ENCODE measurements at places on chromosomes 11 and 22.

DNA sequence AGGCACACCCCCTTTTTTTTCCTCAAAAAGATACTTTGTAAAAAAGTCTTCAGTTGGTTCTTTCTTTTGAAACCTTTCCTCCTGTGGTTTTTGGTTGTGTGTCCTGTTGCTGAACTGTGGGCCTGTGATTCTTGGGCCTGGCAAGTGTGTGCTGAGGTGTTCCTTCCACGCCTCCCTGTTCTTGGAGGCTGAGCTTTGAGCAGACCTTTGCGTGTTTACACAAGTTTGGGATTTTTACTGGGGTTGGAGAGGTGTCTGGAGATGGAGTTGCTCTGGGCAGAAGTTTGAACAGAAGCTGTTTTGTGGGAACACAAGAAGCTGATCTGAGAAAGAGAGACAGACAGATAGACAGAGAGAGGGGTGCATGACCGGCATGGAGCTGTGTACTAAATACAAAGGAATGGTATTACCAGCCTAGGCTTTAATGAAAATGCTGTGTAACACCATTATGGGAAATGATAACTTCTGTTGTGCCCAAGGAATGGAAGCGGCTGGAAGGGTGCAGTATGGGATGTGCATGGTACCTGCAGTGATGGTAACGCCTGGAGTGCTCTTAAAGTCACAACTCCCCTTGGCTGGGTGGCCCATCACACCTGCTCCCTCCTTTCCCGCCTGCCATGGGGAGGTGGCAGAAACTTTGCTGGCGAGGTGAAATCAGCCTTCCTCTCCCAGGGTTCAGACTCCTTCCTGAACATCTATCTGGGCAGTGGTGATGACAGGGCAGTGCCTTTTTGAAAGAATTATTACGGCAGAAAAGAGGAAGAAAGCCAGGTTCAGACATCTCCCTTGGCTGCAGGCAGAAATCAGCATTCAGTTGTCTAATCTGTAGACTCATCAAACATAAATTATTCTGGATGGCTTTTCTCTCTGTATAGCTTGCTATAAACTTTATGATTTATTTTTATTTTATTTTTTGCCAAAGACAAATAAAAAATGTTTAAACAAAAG lies 70.4 kb downstream of the LDLRAD3 start:
- peak; percentile 61 for DNase-seq

DNA sequence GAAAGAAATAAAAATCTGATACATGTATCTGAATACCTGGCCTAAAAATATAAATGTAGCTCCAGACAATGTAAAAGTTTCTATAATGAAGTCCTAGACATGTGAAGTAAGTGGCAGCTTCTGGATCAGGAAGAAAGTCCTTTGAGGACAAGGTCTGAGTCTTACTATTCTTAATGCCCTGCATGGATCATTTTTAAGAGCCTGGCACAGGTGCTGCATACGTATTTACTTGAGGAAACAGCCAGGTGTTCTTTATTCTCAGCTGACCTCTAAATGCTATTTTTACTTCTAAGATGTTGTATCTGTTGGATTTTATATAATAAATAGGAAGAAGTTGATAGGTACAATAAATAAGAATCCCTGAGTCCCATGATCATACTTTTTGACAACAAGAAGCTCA lies 750.0 kb upstream of the LUZP2 start:
- no peak for DNase-seq

- DNase-seq, result no peak
Measured at GRCh38 chr22:17380359-17381087, 11.3 kb downstream of the CECR2 start.

- DNase-seq, result peak; percentile 33
Measured at GRCh38 chr11:9720290-9720630, 56.4 kb downstream of the SWAP70 start.

- peak; percentile 97 for DNase-seq
Measured at GRCh38 chr11:9264316-9265210, 587 bp downstream of the DENND5A start.

GRCh38 chr22:46394622-46395021 lies 59.1 kb downstream of the TRMU start:
- DNase-seq, result no peak

DNA sequence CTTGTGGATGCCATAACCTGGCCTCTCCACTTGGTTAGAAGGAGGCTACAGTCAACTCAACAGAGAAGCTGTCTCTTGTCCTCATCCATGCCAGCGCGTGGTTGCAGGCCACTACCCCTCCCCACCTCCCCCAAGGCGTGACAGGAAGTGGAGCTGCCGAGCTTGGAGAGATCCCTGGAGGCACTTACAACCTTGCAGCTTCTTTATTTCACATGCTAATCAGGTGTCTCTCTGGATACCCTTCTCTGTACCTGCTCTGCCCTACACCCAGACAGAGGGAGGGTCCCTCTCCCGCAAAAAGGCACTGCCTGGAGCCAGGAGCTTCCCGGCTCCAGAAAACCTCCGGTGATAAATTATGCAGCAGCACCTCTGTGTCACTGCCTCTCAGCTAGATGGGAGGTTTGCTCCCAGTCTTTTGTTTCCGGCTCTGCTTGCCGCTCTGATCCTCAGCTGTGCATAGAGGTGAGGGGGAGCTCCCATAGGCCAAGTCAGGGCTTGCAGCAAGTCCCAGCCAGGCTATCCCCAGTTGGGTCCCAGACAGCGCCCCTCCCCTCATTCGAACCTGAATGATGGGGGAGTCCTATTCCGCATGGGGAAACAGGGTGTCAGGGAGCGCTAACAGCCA lies 5.7 kb downstream of the LRP4 start:
- peak; percentile 20 for DNase-seq

GRCh38 chr22:30270832-30271231 lies 4.2 kb upstream of the OSM start:
- DNase-seq, result peak; percentile 87

DNA sequence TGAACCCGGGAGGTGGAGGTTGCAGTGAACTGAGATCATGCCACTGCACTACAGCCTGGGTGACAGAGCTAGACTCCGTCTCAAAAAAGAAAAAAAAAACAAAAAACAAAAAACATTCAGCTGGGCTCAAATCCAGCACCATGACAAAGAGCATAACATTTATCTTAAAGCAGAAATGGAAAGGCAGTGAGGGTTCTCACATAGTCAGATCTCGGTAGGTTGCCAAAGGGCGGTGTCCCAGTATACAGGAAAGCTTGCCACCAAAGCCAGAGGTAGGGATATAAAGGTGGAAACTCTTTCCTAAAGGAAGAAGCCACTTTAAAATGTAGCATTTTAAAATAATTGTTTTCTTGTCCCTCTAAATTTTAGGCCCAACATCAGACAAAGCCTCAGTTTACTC lies 22.4 kb upstream of the CAPRIN1 start:
- DNase-seq, result no peak

- no peak for DNase-seq
Measured at GRCh38 chr11:121793291-121793690, 322.7 kb downstream of the BLID start.

GRCh38 chr22:49263101-49263500 lies 564.6 kb downstream of the BRD1 start:
- DNase-seq, result no peak

DNA sequence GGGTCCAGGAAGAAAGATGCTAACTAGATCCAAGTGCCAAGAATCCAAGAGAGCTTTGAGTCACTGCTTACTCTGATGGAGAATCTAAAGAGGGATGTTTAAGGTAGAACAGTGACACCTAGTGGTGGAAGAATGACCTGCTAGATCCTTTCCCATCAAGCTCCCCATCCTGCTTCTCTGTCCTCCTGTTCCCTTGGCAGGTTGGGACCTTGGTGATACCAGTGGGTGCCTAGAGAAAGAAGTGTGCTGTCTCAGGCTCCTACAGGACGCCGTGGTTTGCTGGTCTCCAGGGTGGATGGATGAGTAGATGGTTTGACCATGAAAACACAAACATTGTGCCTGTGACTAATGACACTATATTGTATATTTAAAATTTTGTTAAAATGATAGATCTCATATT lies 383.7 kb downstream of the TMEM135 start:
- DNase-seq, result peak; percentile 85

GRCh38 chr11:6205366-6205765 lies at the start of gene C11orf42:
TSS of gene C11orf42 (plus strand) at chr11:6205557. CDS start at chr11:6205616, 59 bp downstream.
- no peak for DNase-seq

DNA sequence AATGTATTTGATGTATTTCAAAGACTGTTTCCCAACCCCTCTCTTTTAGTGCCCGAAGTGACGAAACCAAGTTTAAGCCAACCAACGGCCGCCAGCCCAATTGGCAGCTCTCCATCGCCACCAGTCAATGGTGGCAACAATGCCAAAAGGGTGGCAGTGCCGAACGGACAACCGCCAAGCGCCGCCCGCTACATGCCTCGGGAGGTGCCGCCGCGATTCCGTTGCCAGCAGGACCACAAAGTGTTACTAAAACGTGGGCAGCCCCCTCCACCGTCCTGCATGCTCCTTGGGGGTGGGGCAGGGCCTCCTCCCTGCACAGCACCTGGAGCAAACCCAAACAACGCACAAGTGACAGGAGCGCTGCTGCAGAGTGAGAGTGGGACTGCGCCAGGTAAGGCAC lies 84.1 kb downstream of the TNRC6B start:
- no peak for DNase-seq

- peak; percentile 54 for DNase-seq
Measured at GRCh38 chr11:50174189-50174588, 141.5 kb downstream of the OR4C45 start.
